Activated CD8-positive, alpha-beta memory T cell treated with anti-CD3 and anti-CD28 coated beads for 48 hours (primary cell): ENCODE measurements at places on chromosomes 5 and 9.

DNA sequence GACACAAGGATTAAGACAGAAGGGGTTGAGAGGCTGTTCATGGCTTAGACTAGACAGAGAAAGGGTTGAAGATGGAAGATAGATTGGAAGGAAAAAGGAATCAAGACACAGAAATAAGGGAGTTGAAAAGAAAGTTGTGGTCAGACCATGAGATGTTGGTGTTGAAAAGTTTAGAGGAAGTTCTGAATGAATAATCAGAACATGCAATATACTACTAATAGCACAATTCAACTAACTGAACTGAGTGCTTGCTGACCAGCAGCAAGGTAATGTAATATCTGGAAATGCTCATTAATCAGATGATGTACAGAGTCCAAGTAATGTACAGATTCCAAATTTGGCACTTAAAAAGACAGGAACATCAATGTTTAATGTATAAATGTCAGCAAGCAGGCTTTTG is 10.6 kb upstream of the NNT start:
- no peak for DNase-seq

DNA sequence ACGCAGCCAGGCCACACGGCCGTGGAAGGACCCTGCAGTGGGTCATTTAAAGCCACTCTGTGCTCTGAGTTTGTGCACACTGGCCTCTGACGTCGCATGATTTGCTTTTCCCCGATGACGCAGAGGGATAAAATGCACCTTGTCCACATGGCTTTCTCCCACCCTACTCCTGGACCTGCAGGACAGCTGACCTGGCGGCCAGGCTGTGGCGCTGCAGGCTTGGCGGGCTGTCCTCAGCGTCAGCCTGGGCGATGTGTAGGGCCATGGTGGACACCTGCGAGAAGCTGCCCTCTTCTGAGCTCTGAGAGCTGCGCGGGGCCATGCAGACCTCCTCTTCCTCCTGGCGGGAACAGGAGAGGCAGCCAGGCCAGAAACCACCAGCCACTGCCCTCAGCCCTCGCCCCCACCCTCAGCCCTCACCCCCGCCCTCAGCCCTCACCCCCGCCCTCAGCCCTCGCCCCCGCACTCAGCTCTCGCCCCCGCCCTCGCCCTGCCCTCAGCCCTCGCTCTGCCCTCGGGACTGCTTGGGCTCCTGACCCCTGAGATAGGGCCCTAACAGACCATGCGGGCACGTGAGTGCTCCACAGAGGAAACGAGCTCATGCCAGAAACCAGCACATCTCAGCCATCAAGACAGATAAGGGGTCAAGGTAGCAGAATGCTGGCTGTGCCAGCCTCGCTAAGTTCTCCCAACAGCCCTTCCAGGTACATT is 20.0 kb upstream of the SCGB3A1 start:
- DNase-seq: no peak

GRCh38 chr9:35755071-35755470 is 995 bp upstream of the MSMP start:
- DNase-seq: no peak

DNA sequence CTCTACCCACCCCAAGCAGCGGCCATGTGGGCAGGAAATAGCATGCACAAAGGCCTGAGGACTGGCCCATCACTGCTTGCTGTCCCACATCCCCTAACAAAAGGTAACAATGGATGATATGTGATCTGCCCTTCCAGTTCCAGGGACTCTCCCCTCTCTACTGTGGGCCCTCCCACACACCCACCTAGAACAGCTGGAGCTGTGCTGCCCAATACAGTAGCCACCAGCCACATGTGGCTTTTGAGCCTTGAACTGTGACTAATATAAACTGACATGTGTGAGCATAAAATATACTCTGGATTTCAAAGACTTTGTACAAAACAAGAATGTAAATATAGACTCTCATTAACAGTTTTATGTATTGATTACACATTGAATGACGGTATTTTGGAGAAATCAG is 78.1 kb downstream of the C5orf15 start:
- DNase-seq: no peak

GRCh38 chr5:31757806-31758205 is 118.9 kb downstream of the PDZD2 start:
- DNase-seq: no peak

DNA sequence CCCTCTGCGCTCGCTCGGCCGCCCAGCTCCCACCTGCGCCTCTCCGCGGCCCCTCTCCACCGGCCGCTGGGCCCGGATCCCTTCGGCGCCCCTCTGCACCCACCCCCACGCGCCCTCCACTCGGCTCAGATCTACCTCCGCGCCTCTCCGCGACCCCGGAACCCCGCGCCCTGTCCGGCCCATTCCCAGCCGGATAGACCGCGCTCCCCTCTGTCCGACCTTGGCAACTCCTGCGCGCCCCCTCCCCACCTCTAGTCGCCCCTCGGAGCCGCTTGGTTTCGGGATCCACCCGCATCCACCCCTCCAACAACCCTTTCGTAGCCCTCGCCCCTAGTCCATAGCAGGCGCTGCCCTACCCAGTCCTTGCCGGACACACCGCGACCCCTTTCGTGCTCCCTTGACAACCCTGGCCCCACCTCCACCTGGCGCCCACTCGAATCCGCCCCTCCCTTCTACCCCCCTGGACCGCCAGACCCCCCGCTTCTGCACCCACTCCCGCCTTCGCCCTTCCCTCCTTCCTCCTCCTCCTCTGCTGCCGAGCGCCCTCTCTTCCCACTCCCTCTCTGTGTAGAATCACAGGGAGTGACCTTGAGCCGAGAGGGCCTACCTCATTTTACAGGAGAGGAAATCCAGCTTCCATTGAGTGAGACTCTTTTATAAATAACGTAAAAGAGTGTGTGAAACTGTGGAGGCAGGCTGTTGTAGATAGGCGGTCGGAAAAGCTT is 525 bp upstream of the AK3 start:
- DNase-seq: no peak

DNA sequence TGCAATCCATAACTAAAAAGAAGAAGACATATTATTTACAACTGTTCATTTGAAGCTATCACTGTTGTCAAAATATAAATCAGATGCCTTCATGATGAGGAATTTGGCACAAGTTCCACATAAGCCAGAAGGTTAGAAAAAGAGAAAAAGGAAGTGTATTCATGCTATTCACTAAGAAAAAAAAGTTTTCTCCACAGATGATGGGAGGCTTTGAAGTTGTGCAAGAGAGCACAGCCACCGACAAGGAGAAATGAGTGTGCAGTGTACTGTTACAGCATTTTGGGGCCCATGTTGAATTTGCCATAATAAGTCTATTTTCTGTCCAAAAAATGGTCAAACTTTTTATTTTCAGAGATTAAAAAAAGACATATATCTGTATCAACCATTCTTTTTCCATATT is 32.9 kb upstream of the IFNK start:
- no peak for DNase-seq

DNA sequence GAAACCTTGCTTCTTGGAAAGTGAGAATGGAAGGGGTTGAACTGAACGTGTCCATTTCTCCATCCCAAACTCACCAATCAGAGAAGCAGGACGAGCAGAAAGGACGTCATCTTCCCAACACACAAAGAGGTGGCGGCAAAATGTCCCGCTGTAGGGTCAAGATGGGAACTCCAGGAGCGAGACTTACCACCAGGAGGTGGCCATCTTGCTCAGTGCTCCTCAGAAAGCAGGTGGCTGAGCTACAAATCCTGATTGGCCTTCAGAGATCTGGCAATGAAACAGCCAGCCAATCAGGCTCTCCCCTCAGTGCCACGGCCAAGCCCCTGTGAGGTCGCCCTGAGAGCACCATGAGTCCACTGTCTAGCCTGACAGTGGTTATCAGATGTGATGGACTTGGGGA is 259.0 kb downstream of the NDUFS4 start:
- no peak for DNase-seq

GRCh38 chr5:134525683-134526482 is 413 bp downstream of the JADE2 start:
- no peak for DNase-seq

DNA sequence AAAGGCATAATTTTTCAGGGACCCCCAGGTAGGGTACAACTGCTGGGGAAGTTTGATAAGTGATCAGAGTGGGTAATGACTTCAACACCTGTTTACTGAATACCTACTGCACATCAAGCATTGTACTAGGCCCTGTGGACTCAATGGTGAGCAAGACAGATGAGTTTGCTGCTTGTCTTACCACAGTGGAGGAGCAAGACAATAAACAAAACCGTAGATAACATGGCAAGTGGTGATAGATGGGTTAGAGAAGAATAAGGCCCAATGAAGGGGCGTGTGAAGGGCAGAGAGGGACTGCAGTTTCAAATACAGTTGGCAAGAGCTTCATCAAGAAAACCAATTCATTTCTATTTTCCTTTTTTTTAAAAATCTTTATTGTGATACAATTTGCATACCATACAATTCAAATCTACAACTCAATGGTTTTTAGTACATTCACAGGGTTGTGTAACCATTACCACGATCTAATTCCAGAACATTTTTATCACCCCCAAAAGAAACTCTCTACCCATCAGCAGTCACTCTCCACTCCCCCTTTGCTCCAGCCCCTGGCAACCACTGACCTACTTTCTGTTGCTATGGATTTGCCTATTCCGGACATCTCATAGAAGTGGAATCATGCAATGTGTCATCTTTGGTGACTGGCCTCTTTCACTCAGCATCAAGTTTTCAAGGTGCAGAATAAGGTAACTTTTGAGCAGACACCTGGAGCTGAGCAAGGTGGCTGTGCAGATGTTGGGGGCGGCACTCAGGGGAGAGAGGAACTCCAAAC is 31.9 kb upstream of the HAND1 start:
- no peak for DNase-seq

- no peak for DNase-seq
Observed at GRCh38 chr5:133525126-133525525, 87.2 kb downstream of the FSTL4 start.

DNA sequence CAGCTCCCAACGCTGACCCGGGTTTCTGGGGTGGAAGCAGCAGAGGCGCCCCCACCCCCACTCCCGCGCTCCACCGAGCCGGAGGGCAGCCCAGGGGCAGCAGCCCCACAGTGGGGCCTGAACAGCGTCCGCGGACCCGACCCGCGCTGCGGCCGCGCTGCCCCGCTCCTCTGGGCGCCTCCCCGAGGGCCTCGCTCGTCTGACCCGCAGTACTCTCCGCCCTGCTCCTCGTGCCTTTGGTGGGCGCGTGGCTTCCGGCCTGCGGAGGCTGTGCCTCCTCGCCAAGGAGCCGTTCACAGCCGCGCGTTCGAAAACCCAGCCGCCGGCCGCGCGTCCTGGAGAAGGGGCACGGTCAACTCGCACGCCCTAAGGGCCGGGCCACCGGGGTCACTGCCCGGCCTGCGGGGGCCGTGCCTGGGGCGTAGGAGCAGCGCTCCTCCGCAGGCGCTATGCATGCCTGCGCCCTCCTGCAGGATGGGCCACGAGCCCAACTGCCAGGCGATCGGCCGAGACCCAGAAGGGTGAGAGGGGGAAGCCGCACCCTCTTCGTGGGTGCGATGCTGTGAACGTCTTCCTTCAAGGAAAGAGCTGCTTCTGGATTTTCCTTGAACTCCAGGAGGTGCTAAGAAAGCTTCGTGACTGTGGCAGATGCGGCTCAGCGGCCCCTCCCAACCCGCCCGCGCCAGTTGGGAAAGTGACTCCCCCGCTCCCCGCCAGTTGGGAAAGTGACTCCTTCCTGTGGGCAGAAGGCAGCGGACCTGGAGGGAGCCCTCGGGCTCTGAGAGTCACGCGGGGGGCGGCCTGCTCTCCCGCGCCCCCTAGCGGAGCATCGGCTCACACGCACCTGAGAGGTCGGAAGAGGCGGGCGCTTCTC is 82.7 kb downstream of the HSD17B3 start:
- DNase-seq: peak; percentile 32

GRCh38 chr9:131228988-131229387 is 47.3 kb downstream of the FAM78A start:
- no peak for DNase-seq

GRCh38 chr5:151707567-151707966 is 20.9 kb upstream of the SPARC start:
- DNase-seq: no peak

- no peak for DNase-seq
Observed at GRCh38 chr5:116738239-116738614, 163.6 kb upstream of the SEMA6A start.

GRCh38 chr5:179437341-179438001 is 92.2 kb upstream of the ADAMTS2 start:
- no peak for DNase-seq

GRCh38 chr9:95874989-95875304 is 544 bp upstream of the ERCC6L2 start:
- peak; percentile 44 for DNase-seq

DNA sequence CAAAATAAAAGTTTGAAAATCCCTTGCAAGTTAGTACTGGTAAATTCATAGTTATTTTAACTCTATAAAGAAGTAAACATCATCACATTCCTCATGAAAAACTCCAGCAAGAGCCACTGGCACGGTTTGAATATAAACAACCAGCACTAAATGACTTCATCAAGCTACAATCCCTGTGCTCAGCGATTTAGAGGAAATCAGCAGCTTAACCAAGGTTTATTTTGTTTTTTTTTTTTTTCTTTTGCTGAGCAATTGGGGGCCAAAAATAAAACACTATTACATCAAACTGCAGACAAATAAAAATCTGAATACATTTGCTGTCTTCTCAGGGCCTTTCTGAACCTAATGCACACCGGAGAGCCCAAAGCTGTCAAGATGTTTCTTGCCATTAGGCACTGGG is 106.2 kb upstream of the SLC24A2 start:
- DNase-seq: no peak

DNA sequence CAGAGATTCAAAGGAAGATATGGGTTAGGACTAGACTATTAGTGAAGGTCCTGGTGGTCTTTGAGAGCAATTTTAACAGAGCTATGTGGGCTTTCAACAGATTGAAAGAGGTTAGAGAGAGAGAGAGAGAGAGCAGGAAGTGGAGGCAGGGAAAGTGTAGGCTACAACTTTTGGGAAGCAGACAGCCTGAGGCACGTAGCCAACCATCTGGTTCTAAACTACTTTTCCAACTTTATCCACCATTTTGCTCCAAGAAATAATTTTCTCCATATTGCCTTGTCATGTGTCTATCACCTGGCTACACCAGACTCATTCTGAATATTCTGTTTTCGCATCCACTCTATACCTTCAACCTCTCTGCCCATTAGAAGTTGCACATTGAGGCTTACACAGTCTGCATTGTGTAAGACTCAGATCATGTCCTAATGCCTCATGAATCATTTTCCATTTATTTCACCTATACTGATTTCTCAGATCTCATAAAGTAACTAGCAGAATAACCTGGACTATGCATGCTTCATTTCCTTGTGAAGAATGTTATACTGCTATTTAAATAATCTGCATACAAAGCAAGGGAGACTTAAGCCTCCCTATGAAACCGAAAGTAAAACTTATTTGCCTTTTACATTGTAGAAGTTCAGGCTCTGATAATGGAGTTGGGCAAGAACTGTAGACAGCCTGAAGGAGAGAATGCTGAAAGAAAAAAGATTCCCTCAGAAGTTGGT is 235.6 kb downstream of the ELAVL2 start:
- DNase-seq: no peak

- DNase-seq: no peak
Observed at GRCh38 chr5:172556971-172557461, 84.0 kb upstream of the NEURL1B start.

DNA sequence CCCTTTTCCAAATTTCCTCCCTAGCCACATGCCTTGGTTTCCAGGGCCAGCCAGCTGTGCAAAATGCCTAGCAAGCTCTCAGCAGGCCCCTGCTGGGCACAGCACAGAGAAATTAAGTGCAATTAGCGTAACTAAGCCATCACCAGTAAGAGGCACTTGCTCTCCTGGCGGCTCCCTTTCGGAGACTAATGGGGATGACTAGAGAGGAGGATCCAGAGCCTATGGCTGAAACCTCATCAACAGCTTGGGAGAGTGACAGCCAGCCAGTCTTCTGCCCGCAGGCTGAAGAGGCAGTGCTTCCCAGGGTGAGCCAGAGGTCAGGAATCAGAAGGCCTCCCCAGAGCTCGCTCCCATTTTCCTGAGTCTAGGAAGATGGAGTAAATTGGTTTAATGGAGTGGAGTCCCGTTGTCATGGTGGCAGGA is 108.4 kb downstream of the KCNIP1 start:
- DNase-seq: no peak
